ENCODE measurements at places on chromosomes 6 and 20.

- DNase-seq, result no peak
These were observed 79.8 kb downstream of the PSMB1 start for GRCh38 chr6:170473301-170473717.

DNA sequence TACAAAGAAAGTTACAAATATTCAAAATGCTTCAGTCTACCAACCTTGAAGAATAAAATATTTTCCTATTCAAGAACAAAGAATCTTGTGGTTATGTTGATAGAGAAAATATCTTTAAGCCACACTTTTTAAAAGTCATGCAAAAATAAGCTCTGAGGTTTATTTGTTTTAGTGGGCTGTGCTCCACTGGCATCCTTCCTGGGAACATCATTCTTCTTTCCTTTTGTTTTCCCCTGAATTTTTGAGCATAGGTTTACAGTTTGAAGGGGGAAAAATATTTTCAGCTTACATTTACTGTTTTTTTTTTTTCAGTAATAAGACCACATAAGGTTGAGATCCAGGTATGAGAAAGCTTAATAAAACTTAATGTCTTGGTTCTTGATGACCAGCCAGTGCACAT, 72.0 kb upstream of the BACH2 start:
- DNase-seq, result no peak

DNA sequence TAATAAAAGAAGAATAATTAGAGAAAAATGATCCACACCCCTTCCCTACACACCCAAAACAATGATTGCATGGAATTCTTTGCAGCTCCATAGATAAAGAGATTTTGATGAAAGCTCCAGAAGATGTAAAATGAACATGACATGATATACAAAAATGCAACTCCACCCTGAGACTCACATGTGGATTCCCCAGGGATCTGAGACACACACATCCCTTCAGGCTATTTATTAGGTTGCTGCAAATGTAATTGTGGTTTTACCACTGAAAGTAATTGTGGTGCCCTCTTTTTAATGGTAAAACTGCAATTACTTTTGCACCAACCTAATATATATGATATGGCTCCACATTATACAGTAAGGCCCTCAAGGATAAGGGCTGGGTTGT, 40.4 kb upstream of the TBC1D7 start:
- no peak for DNase-seq

DNA sequence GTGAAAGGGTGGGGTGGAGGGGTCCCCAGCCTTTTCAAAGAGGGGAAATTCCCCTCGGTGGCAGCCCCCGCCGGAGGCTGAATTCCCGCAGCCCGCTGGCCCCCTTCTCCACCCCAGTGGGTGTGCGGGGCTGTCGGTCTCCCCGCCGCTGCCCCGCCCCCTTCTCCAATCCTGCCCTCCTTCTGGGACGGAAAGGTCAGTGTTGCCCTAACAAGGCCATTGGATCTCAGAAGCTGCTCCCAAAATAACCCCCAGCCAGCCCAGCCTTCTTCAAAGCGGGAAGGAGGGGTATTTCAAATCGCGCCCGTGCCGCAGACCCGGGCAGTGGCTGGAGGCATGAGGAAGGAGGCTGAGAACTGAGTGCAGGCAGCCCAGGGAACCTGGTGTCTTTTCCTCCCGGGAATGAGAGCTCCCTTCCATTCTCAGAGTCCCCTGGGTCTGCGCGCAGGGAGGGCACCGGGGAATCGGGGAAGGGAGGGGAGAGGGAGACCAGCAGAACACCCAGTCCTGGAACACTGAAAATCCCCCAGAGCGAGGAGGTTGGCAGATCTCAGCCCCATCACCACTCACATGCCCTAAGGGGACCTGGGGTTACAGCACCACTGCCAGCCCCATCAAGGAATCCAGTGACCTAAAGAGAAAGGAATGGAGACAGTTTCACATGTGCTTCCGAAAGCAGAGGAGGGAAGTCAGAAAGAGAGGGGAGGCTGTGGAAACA, at the start of gene JPH2:
TSS of gene JPH2 (minus strand) at position 135 of the 718 bp plus-strand sequence. CDS start 483 bp downstream, outside the sequence.
- no peak for DNase-seq

- DNase-seq, result no peak
These were observed 2.1 kb downstream of the RAET1E start for GRCh38 chr6:149895833-149896271.

GRCh38 chr6:143807103-143807772, 35.9 kb upstream of the LTV1 start:
- DNase-seq, result no peak

GRCh38 chr20:61558726-61559125, 306.7 kb downstream of the CDH4 start:
- DNase-seq, result no peak

DNA sequence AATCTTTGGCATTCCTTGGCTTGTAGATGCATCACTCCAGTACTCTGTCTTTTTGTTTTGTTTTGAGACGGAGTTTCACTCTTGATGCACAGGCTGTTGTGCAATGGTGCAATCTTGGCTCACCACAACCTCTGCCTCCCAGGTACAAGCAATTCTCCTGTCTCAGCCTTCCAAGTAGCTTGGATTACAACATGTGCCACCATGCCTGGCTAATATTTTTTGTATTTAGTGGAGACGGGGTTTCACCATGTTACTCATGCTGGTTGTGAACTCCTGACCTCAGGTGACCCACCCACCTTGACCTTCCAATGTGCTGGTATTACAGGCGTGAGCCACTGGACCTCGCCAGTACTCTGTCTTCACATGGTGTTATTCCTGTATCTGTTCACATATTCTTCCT, 35.8 kb upstream of the LGSN start:
- DNase-seq, result no peak

- no peak for DNase-seq
These were observed 183.4 kb upstream of the AKAP12 start for GRCh38 chr6:151056230-151056907.

Measured in activated CD8-positive, alpha-beta memory T cell treated with anti-CD3 and anti-CD28 coated beads for 1 hour (primary cell).